HT-29 (cell line): ENCODE measurements at places on chromosomes 12 and 14. TPM values are rescaled to one million over a fixed set of nuclear protein-coding genes. Genes with fewer than 3 reads are reported as not detected.

GRCh38 chr14:22974530-22975313 is 7.6 kb downstream of the AJUBA start:
- DNase-seq = no peak

GRCh38 chr14:64929014-64929359 is 13.6 kb downstream of the GPX2 start:
- no peak for DNase-seq

GRCh38 chr14:54947230-54947629 is 44.6 kb upstream of the GCH1 start:
- no peak for DNase-seq

GRCh38 chr14:52305014-52305413 is 9.1 kb upstream of the PTGER2 start:
- DNase-seq = no peak

The LALBA gene
- not detected in 2 replicates for total RNA-seq

The DPF3 gene
- total RNA-seq = not detected in 2 replicates
